Endothelial cell of coronary artery (primary cell): ENCODE measurements at places on chromosomes 2 and 18. TPM values are rescaled to one million over a fixed set of nuclear protein-coding genes. Genes with fewer than 3 reads are reported as not detected.

Gene OTX1
- 0.27 and 0.28 TPM in 2 replicates for total RNA-seq

Gene GCG
- not detected in 2 replicates for total RNA-seq

Gene DGKD
- 8.5 and 14.1 TPM in 2 replicates for total RNA-seq

Gene WBP1
- 30.9 and 36.8 TPM in 2 replicates for total RNA-seq
